ENCODE measurements at places on chromosomes 6 and 20. TPM values are rescaled to one million over a fixed set of nuclear protein-coding genes. Genes with fewer than 3 reads are reported as not detected.

Gene CHRNA4
- not detected for total RNA-seq

Gene AGPAT1
- 11.9 TPM for total RNA-seq

Gene C20orf144
- total RNA-seq = under 0.01 TPM

Gene ZNF165
- total RNA-seq = 0.20 TPM

Gene BMP2
- total RNA-seq = 14.5 TPM

Gene ARHGAP18
- 27.6 TPM for total RNA-seq

Gene WASF1
- 6.8 TPM for total RNA-seq

Gene SPATS1
- not detected for total RNA-seq

Gene LY6G6D
- not detected for total RNA-seq

Gene SLC22A16
- total RNA-seq = not detected

Gene TCF21
- total RNA-seq = not detected

Gene RFX6
- not detected for total RNA-seq

Gene CST11
- not detected for total RNA-seq

Gene RUNX2
- total RNA-seq = not detected

Gene HSPA12B
- 8.7 TPM for total RNA-seq

Gene HEY2
- 0.22 TPM for total RNA-seq

Gene EYS
- total RNA-seq = under 0.01 TPM

Gene SMIM29
- 22.6 TPM for total RNA-seq

Gene C2
- total RNA-seq = under 0.01 TPM

Gene SYNDIG1
- total RNA-seq = not detected

Gene FGD2
- not detected for total RNA-seq

Gene BPIFA1
- total RNA-seq = not detected

Gene CUTA
- 52.3 TPM for total RNA-seq

Gene GPSM3
- total RNA-seq = 6.2 TPM

Gene DDRGK1
- 44.0 TPM for total RNA-seq

Gene NRSN1
- total RNA-seq = not detected

Gene HMGCLL1
- total RNA-seq = not detected

Gene APOM
- 0.40 TPM for total RNA-seq

Gene PSORS1C2
- total RNA-seq = not detected

Gene RWDD2A
- 1.8 TPM for total RNA-seq

Gene CGA
- not detected for total RNA-seq

Gene SLCO4A1
- 0.65 TPM for total RNA-seq

Gene KIF25
- total RNA-seq = under 0.01 TPM

Gene SEL1L2
- total RNA-seq = not detected

Gene LMBRD1
- 11.1 TPM for total RNA-seq

Gene F13A1
- not detected for total RNA-seq

Gene GTSF1L
- not detected for total RNA-seq

Gene PTK7
- total RNA-seq = 17.2 TPM

Gene PDYN
- not detected for total RNA-seq

Gene MOXD1
- total RNA-seq = under 0.01 TPM

Gene FAM217A
- total RNA-seq = not detected

Gene GHRH
- not detected for total RNA-seq

Gene DAAM2
- total RNA-seq = 0.20 TPM

Gene SKIC2
- total RNA-seq = 30.2 TPM

Gene RNF144B
- total RNA-seq = 10.3 TPM

Gene HDGFL1
- total RNA-seq = not detected

Gene UNC5CL
- total RNA-seq = under 0.01 TPM

Gene PFDN6
- 34.1 TPM for total RNA-seq

Gene HS3ST5
- not detected for total RNA-seq

Gene DLL1
- 3.9 TPM for total RNA-seq

Gene BTN1A1
- not detected for total RNA-seq

Gene MATN4
- not detected for total RNA-seq

All from lung microvascular endothelial cell (primary cell).